NCI-H748 treated with DMSO at 0.1 percent for 48 hours (cell line): ENCODE measurements at places on chromosomes 6 and 20.

DNA sequence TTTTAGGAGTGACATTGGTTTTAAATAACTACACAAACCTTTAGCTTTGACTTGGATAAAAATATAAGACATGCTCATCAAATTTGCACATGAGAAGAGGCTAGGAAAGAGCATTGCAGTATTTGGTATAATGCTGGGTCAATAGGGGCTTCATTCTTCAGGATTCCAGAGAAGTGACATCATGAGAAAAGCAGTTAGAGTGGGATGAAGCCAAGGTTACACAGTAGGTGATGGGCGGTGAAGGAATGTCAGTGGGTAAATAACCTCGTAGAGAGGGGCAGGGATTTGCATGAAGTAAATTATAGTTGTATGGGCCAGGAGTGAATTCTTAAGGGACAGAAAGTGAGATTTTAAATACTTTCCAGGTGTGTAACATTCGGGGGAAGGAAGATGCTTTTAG lies 216.2 kb downstream of the RFPL4B start:
- no peak for DNase-seq

DNA sequence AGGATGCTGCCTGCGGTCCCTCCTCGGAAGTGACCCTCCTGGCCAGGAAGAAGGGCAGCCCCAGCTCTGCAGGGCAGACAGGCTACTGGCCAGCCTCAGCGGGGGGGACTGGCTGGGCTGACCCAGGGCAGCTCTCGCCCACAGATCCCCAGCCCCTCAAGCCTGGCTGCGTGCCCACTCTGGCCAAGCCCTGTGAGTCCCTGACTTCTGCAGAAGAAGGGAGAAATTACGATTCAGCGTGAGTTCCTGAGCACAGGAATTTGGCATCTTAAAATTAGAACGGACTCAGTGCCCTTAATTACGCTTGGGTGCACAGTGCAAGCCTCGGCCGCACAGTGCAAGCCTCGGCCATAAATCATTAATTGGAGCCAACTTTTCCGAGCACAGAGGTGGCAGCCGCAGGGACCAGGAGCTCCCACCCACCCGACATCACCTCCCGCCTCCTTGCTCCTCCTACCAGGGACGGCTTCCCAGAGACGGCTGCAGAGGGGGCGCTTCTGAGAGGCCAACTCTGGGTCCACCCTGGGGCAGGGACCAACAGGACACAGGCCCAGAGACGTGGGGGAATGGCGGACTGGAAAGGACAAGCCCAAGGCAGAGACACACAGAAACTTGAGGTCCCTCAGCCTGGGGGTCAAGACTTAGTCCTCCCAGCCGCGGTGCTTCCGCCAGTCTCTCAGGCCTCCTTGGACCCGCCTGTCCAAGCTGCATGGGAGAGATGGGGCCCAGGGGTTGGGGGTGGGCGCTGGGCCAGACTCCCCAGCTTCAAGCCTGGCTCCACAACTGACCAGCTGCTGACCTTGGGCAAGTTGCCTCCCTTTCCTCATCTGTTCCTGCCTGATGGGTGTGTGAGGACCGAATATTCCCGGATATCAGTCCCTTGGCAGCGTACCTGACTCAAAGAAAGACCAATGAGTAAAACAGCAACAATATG lies 165.4 kb downstream of the TAF4 start:
- DNase-seq = no peak

- peak; percentile 86 for DNase-seq
Observed at GRCh38 chr20:20205141-20205861, 153.0 kb downstream of the CFAP61 start.

DNA sequence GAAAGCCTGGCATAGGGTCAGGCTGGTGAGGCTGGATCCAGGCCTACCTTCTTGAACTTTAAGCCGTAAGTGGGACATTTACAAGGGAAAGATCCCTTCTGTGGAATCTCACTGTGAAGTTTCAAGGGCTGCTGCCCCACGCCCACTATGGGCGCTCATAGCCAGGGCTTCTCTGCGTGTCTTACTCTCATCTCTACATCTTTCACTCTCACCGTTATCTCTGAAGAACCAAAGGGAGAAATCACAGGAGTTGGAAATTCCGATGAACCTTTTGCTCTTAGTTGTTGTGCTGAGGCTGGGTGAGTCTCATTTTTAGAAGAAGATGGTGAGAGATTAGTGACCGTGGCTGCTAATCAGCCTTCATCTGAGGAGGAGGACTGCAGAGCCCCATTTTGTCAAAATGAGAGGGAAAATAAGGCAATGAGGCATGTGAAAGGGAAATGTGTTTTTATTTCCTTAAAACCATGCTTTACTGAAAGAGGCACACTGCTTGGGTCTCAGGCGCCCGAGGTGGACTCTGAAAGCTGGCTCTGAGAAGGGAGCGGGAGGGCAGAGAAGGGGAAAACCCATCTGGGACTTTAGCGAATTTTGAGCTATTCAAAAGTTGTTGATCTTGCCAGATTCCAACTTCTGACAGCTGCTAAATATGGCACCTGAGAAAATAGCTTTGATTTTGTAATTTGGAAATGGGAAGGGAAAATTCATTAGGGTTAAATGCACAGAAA lies 301.5 kb downstream of the CLIC5 start:
- no peak for DNase-seq

- DNase-seq = no peak
Observed at GRCh38 chr6:127129251-127129650, 10.8 kb downstream of the RSPO3 start.

DNA sequence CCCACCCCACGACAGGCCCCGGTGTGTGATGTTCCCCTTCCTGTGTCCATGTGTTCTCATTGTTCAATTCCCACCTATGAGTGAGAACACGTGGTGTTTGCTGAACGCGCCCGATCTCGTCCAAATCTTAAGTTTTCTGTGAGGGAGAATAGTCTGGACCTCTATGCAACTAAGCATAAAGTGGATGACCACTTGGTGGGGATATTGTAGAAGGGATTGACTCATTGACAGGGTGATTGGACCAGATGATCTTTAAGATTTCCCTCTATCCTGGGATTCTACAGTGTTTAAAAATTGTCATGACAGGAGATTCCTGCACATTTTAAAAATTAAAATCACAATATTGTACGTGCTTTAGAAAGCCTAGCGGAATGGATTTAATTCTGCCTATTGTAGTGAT lies 141.3 kb downstream of the TRMT11 start:
- DNase-seq = no peak

DNA sequence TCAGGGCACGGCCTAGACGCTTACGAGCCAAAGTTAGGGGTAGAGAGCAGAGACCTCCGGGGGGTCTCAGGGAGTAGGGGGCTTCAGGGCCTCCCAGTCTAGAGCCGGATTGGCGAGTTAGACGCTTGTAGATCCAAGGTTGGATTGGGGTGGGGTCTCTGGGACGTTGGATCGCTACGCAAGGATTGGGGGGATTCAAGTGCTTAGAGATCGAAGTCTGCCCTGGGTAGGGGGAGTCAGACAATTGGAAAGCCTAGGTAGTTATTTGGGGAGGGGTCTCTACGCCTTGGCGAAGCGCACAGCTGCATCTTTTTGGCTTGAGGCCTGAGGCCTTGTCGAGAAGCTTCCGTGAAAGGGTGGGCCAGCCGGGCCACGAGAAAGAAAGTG lies 469 bp downstream of the STX16 start:
- DNase-seq = no peak
